DMS 273 treated with DMSO at 0.1 percent for 48 hours (cell line): ENCODE measurements at places on chromosomes 13 and 19.

DNA sequence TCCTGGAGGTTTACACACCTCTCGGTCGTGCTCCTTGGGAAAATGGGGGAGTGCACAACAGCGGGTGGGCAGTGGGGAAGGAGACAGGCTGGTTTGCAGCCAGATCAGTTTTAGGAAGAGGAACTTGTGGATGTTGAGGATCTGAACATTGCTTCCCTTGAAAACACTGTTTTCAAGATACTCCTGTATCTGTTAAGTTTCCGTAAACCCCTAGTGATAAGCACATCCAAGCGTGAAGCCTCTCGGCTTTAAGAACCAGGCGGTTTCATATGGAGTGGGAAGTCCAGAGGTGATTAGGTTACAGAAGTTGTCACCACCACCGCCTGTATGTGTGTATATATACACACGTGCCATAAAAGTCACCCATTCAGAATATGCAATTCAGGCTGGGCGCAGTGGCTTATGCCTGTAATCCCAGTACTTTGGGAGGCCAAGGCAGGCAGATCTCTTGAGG lies 47.4 kb downstream of the SIPA1L3 start:
- DNase-seq = no peak

DNA sequence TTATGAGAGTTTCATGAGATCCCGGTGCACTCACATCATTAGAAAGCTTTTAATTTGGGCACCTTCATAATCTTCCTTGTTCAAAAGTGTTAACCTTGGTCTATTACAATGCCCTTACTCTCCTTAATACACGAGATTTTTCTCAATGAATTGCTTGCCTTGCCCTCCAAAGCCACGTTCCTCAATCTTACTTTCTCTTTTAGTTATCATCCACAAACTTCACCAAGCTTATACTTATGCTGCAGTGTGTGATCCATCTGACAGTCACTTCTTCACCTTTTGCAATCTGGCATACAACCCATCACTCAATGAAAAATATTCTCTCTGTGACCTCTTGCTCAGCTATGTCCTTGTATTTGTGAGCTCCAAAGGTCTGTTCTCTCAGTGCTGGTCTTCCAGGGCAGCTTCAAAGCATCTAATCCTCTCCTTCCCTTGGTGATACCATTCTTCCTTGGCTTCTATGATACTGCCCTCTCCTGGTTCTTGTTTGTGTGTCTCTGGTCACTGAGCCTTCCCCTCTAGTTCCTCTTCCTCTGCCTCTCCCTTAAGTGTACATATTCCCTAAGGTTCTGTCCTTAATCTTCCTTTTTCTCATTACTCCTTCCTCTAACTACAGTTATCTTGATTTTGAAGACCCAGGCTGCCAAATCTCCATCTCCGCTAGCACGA lies 202.2 kb upstream of the STARD13 start:
- DNase-seq = no peak

DNA sequence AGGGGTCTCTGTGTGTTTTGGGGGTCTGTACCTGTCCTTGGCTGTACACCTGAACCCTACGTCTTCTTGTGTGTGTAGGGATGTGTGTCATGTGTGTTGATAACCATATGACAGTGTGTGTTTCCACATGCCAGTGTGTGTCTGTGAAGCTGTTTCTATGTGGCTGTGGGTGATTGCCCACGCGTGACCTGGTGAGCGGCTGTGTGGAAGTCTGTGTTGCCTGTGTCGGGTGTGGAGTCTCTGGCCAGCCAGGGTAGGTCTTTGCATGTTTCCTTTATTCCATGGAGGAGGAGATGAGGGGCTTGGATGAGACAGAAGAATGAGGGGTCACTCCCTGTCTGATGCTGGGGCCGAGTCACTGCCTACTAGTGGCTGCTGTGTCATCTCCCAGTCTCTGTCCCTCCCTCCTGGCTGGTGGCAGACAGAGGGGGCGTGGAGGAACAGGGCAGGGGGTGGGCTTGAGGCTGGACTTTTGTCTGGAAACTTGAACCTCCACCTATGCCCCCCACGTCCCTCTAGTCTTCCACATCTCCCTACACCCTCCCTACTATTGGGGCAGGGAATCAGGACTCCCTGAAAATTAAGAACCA lies 2.8 kb upstream of the FOSB start:
- DNase-seq = no peak

- no peak for DNase-seq
Observed at GRCh38 chr19:15249972-15250639, 17.9 kb upstream of the EPHX3 start.

DNA sequence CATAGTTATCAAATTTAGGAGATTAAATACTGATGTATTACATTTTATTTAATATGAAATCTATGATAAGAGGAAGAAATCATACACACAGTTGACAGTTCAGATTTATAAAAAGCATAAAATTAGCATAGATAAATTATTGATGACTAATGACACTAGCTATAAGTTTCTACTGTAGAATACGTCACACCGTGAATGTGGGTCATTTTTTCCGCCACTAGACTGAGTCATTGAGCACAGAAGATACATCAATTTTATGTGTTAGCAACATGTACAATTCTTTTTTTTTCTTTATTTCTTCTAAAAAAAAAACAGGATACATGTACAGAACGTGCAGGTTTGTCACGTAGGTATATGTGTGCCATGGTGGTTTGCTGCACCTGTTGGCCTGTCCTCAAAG lies 22.2 kb downstream of the AP2S1 start:
- no peak for DNase-seq

DNA sequence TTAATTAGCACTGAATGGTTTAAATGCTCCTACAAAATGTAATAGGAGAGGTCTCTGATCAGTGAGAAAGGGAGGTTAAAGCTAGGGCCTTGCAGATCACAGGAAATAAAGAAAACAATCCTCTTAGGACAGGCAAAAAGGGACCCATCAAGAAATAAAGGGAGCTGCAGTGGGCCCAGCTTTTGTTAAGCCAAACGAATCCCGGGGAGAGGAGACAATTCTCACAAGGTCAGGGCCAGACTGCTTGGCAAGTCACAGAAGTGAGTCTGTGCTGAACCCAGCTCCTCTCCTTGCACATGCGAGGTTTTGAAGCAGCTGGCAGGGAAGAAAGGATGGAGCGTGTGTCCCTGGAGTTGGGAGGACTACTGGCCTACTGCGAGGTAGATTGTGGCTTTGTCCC lies 285.8 kb downstream of the COG6 start:
- no peak for DNase-seq

DNA sequence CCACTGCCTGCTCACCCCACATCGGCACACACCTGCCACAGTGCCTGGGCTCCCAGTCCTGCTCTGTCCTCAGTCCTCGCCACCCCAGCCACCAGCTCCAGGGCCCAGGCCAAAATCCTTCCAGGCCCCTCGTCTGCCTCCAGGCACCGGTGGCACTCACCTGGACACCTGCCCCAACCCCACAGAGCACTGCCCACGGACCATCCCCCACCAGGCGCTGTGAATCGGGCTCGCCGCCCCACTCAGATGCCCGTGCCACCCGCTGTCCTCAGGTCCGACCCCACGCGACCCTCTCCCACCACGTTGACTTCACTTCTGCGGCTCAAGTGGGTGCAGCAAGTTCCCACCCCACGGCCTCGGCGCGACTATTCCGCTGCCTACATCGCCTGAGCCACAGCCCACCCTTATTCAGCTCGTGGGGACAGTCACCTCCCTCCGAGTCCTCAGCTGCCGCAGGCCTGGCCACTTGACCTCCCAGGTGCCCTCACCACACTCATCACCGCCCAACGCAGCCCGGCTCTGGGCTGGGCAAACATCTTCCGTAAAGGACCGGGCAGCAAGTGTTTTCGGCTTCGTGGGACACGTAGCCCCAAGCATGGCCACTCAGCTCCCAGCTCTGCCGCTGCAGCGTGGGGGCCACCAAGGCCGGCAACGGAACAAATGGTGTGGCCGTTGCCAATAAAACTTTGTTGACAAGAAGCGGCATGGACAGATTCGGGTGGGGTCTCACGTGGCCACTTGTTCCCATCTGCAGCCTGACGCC lies 5.7 kb downstream of the PIP5K1C start:
- DNase-seq = no peak

DNA sequence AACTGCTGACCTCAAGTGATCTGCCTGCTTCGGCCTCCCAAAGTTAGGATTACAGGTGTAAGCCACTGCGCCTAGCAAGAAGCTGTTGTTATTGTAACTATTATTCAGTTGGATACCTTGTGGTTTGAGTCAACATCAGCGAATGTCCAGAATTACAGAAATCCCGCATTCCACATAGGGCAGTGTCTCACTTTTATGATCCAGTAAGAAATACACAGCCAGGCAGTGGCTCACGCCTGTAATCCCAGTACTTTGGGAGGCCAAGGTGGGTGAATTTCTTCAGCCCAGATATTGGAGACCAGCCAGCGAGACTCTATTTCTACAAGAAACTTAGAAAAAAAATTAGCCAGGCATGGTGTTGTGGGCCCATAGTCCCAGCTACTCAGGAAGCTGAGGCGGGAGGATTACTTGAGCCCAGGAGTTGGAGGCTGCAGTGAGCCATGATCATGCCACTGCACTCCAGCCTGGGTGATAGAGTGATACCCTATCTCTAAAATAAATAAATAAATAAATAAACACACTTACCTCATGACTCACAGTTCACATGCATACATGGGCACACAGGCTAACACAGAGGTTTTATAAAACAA lies 43.8 kb downstream of the SPTBN4 start:
- DNase-seq = no peak

DNA sequence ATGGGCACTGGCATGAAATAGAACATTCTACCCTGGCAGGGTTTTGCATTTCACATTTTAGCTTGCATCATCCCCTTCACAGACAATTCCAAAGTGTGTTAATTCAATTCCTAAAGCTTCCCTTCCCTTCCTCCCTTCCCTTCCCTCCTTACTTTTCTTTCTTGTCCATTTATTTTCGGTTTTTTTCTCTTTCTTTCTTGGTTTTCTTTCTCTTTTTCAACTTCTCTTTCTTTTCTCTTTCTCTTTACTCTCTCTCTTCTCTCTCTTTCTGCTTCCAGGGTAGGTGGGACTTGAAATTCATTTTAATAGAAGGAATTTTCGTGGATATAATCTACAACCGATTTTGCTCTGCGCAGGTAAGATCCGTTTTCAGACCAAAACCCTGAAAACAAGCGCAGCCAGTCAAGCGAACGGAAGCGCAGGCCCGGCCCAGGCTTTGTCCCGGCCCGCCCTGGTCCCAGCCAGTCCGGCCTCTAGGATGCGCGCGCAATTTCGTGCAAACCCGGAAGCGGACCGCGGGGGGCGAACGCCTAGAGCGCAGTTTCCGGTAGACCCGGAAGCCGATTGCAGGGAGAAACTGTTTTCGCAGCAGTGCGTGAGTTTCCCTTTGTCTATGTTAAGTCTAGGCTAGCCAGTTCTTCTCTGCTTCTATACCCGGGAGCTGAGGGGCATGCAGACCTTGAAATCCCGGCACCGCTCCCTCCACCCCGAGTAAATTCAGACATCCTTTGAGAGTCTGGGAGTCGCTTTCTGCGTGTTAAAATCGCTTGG lies at the start of gene ZNF528:
TSS of gene ZNF528 (plus strand) at position 540 of the 771 bp plus-strand sequence. CDS start 4,165 bp downstream, outside the sequence.
- peak; percentile 73 for DNase-seq

DNA sequence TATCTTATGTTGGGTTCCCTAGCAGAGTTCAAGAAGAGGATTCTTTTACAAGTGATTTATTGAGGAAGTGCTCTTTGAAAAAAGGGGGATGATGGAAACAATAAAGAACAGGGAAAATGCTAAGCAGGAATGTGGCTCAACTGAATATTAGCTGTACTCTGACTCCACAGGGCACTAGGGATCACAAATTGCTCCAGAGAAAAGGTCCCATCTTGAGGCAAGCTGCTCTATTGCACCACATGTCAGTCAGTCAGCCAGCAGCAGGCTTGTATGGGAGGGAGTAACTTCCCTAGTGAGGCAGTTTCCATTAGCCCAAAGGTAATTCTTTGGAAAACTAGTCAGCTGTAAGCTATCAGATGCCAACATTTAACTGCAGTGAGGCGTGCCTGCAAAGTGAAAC lies 73.3 kb upstream of the FNDC3A start:
- no peak for DNase-seq

GRCh38 chr13:89968470-89968869 lies 1379.0 kb upstream of the MIR17HG start:
- no peak for DNase-seq

- no peak for DNase-seq
Observed at GRCh38 chr13:74158028-74158427, 23.8 kb upstream of the KLF12 start.

GRCh38 chr13:98175043-98175442 lies 2.0 kb downstream of the RNF113B start:
- no peak for DNase-seq

- DNase-seq = no peak
Observed at GRCh38 chr19:36072081-36072480, 17.4 kb downstream of the WDR62 start.

GRCh38 chr13:73715114-73715910 lies 418.9 kb downstream of the KLF12 start:
- no peak for DNase-seq
